ENCODE measurements at places on chromosomes 2 and 18. TPM values are rescaled to one million over a fixed set of nuclear protein-coding genes. Genes with fewer than 3 reads are reported as not detected.

CCDC102B gene
- 0.89 TPM for total RNA-seq

DNA sequence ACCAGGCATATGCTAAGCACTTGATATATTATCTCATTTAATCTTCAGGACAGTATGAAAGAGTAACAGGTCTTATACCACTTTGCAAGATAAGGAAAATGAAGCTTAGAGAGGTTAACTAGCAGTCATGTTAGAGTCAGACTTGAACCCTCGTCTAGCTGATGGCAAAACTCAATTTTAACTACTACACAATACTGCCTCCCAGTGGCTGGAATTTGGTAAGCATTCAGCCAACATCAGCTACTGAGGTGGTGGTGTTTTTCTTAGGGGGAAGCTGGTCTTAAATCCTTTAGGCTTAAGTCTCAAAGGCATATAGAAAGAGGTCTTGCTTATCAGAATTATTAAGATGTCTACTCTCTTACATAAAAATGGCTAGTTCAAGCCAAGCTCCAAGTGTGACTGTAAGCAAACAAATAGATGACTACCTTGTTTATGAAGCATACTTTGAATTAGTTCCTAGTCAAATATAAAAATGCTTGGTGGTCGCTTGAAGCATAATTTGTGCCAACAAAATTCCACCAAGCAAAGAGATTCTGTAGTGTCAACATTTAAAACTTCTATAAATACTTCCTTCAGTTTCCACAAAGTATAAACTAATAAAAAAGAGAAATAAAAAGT, 325.4 kb upstream of the FIGN start:
- H3K4me3 ChIP-seq = no peak overlapping the region
- H3K27ac ChIP-seq = no peak overlapping the region
- no peaks in the 10 kb centered on the region for H3K4me1 ChIP-seq

GRCh38 chr2:165903406-165903805, 50.2 kb downstream of the TTC21B start:
- no peaks in the 10 kb centered on the region for H3K27me3 ChIP-seq
- H3K36me3 ChIP-seq = peaks cover 20% of the 10 kb centered on the region
- no peak overlapping the region for H3K4me3 ChIP-seq
- no peak overlapping the region for H3K27ac ChIP-seq
- H3K4me1 ChIP-seq = 0 out of 2 replicates have a peak, but pooled peaks cover 5% of the 10 kb centered on the region
- DNase-seq = no peak

SIX3 gene
- not detected for total RNA-seq

DNA sequence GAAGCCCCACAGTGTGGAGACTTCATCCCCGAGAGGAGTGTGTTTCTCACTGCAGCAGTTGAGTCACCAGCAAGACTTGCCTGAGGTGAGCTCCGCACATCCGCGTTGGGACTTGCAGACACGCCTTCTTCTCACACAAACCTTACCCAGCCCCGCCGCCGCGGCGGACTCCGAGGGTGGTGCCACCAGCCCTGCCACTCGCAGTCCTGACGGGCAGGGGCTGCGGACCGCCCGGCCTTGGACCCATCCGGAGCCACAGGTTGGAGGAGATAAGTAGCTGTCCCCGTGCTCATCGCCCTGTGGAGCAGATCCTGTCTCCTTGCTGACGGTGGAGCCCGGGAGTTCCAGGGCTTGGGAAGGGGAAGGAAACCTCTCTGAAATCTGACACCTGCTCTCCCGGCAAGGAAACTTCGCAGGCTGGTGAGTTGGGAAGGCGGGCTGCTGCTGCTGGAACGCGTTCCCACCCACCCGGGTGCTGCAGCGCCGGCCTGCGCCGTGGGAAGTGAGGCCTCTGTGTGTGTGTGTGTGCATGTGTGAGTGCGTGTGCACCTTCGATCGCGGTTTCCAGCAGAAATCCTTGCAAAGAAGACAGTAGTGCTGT, at the start of gene RAB27B:
TSS of gene RAB27B (plus strand) at position 197 of the 601 bp plus-strand sequence. CDS start 49,109 bp downstream, outside the sequence.
- H3K4me1 ChIP-seq = peaks cover 7% of the 10 kb centered on the region
- no peaks in the 10 kb centered on the region for H3K27me3 ChIP-seq
- peak; percentile 90 for DNase-seq
- peak within 1 kb of the TSS; percentile 82 for H3K4me3 ChIP-seq
- H3K36me3 ChIP-seq = no peaks in the 10 kb centered on the region

DNA sequence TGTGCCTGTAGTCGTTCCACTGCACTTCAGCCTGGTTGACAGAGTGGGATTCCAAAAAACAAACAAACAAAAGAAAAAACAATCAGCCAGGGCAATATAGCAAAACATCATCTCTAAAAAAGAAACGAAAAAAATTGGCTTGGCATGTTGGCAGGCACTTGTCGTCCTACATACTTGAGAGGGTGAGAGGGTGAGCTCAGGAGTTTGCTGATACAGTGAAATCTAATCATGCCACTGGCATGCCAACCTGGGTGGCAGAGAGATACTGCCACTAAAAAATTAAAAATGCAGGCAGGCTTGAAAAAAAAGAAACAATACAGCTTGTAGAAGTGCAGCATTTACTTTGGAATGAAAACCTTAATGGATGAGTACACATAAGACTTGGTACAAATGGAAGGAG, 282.9 kb upstream of the RGPD4 start:
- DNase-seq = no peak
- H3K4me3 ChIP-seq = no peak overlapping the region
- H3K27me3 ChIP-seq = no peaks in the 10 kb centered on the region

DNA sequence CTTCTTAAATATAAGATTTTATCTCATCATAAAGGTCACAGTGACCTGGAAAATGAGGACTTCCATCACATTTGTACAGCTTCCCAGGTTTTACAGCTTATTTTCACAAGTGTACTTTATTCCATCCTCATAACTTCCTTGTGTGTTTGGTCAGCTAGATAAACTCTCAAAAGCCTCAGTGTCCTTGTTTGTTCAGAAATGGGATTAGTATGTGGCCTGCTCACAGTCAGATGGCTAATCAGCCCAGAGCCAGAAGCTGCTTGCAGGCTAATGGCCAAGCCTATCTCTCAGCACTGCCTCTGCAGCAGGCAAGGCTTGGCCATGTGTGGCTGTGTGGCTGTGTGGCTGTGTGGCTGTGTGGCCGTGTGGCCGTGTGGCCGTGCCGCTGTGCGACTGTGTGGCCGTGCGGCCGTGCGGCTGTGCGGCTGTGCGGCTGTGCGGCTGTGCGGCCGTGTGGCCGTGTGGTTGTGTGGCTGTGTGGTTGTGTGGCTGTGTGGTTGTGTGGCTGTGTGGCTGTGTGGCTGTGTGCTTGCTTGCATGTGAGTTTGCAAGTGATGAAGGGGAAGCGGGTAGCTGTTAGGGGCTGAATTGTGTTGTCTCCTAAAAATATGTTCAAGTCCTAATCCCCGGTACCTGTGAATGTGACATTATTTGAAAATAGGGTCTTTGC, 233.0 kb upstream of the TNP1 start:
- H3K4me3 ChIP-seq = no peak overlapping the region
- DNase-seq = no peak
- H3K27ac ChIP-seq = no peak overlapping the region
- H3K27me3 ChIP-seq = no peaks in the 10 kb centered on the region
- H3K4me1 ChIP-seq = no peaks in the 10 kb centered on the region
- no peaks in the 10 kb centered on the region for H3K36me3 ChIP-seq

DNA sequence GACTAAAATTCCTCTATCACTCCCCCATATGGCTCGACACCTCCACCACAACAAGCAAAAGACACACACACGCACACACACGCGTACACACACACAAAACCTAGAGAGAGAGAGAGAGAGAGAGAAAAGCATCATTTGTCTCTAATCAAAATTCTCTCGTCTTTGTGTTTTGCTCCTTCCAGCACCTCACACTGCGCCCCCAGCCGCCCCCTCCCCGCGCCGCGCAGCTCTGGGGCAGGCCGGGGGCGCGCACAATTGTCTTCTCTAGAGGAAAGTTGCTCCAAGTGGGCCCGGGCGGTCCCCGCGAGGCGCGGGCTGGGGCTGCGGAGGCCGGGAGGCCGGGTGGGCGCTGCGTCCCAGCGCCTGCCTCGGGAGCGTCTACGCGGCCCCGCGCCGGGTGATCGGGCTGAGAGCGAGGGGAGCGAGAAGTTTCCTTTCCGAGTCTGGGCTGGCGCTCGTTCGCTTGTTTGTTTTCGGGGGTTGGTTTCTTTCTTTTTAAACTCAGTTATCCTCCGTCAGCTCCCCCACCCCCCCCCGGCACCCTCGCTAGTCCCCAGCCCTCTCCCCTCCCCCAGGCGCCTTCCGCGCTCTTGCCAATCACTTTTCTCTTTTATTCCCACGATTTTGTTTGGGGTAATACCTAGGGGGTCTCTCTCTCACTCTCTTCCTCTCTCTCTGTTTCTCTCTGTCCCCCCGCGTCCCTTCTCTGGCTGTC, 4.1 kb downstream of the ZEB2 start:
- H3K4me1 ChIP-seq = peaks cover 57% of the 10 kb centered on the region
- DNase-seq = peak; percentile 76
- H3K27me3 ChIP-seq = no peaks in the 10 kb centered on the region
- H3K4me3 ChIP-seq = peak overlapping the region; percentile 87
- no peaks in the 10 kb centered on the region for H3K36me3 ChIP-seq

SCN7A gene
- not detected for total RNA-seq

- no peak overlapping the region for H3K4me3 ChIP-seq
- H3K36me3 ChIP-seq = no peaks in the 10 kb centered on the region
- H3K27ac ChIP-seq = no peak overlapping the region
- H3K27me3 ChIP-seq = peaks cover 12% of the 10 kb centered on the region
Measured at GRCh38 chr2:136013955-136014354, 28.5 kb upstream of the DARS1 start.

GRCh38 chr2:12694990-12695774, 21.6 kb upstream of the TRIB2 start:
- H3K36me3 ChIP-seq = no peaks in the 10 kb centered on the region
- DNase-seq = no peak
- H3K27ac ChIP-seq = no peak overlapping the region
- H3K4me3 ChIP-seq = no peak overlapping the region

- peak; percentile 68 for DNase-seq
- H3K36me3 ChIP-seq = no peaks in the 10 kb centered on the region
- H3K4me1 ChIP-seq = no peaks in the 10 kb centered on the region
- H3K4me3 ChIP-seq = no peak overlapping the region
- no peaks in the 10 kb centered on the region for H3K27me3 ChIP-seq
Measured at GRCh38 chr18:47050468-47050867, 15.0 kb upstream of the ELOA2 start.

DNA sequence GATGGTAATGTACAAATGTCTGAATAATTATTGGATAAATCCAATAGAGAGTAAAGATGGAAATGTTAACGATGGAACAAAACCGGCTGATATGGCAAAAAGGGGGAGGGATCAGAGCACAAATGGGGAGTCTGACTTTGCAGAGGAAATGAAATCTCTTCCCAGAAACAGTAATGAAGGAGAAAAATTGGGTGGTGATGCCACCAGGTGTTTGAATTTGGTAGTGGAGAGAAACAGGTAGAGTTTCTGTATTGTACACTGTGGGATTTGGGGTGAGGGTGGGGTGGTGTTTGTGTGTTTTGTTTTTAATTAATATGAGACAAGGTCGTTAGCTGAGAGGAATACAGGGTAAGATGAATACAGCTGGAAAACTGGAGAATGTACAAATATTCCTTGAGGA, 20.4 kb upstream of the XDH start:
- no peak overlapping the region for H3K27ac ChIP-seq
- no peaks in the 10 kb centered on the region for H3K36me3 ChIP-seq
- peak; percentile 45 for DNase-seq
- H3K4me1 ChIP-seq = peaks cover 5% of the 10 kb centered on the region
- no peak overlapping the region for H3K4me3 ChIP-seq

STON1 gene
- total RNA-seq = 4.9 TPM

GRCh38 chr2:28155627-28156026, 237.0 kb upstream of the FOSL2 start:
- no peak overlapping the region for H3K4me3 ChIP-seq
- DNase-seq = no peak
- H3K27me3 ChIP-seq = no peaks in the 10 kb centered on the region
- peaks cover 3% of the 10 kb centered on the region for H3K36me3 ChIP-seq
- H3K4me1 ChIP-seq = peaks cover 16% of the 10 kb centered on the region

DNA sequence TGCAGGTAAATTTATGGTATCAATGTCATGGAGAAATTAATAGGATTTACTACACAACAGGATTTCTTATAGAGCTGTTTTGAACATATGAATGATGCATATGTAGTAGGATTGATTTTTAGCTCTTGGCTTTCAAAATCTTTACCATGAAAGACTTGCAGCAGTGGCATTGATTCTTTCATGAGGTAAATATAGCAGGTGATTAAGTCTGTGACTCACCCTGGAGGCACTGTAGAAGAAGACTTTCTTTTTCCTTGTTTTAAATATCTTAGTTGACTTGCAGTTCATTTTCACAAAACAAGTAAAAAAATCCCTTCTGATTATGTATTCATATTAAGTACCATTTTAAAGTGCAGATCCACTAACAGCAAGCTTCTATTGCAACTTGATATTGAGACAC, 463.0 kb downstream of the FBXO15 start:
- H3K4me1 ChIP-seq = peaks cover 19% of the 10 kb centered on the region
- peak; percentile 51 for DNase-seq
- H3K36me3 ChIP-seq = no peaks in the 10 kb centered on the region
- H3K27me3 ChIP-seq = no peaks in the 10 kb centered on the region
